ENCODE measurements at places on chromosomes 13 and 19. TPM values are rescaled to one million over a fixed set of nuclear protein-coding genes. Genes with fewer than 3 reads are reported as not detected.

GRCh38 chr19:56725829-56726424, 54.4 kb upstream of the ZNF835 start:
- DNase-seq: no peak

GRCh38 chr19:55667511-55667910, 7.5 kb upstream of the EPN1 start:
- no peak for DNase-seq

- DNase-seq: no peak
Observed at GRCh38 chr19:51702825-51703574, 9.9 kb downstream of the SPACA6 start.

GRCh38 chr13:109256866-109257760, 529.3 kb downstream of the IRS2 start:
- DNase-seq: no peak

GRCh38 chr13:97279913-97280312, 57.8 kb downstream of the MBNL2 start:
- DNase-seq: no peak

DNA sequence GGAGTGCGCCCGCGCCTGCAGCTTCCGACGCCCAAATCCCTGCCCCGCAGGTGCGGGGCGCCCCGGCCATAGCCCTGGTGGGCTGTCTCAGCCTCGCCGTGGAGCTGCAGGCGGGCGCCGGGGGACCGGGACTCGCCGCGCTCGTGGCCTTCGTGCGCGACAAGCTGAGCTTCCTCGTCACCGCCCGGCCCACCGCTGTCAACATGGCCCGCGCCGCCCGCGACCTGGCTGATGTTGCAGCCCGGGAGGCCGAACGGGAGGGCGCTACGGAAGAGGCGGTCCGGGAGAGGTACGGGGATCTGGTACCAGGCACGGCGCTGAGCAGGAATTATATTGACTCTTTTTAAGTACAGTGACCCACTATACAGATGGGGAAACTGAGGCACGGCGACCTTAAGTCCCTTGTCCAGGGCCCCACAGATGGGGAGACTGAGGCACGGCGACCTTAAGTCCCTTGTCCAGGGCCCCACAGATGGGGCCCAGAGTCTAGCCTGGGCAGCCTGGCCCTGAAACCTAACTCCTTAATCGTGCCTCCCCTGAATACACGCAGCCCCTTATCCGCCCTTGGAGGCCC, 586 bp downstream of the MRI1 start:
- peak; percentile 41 for DNase-seq

DNA sequence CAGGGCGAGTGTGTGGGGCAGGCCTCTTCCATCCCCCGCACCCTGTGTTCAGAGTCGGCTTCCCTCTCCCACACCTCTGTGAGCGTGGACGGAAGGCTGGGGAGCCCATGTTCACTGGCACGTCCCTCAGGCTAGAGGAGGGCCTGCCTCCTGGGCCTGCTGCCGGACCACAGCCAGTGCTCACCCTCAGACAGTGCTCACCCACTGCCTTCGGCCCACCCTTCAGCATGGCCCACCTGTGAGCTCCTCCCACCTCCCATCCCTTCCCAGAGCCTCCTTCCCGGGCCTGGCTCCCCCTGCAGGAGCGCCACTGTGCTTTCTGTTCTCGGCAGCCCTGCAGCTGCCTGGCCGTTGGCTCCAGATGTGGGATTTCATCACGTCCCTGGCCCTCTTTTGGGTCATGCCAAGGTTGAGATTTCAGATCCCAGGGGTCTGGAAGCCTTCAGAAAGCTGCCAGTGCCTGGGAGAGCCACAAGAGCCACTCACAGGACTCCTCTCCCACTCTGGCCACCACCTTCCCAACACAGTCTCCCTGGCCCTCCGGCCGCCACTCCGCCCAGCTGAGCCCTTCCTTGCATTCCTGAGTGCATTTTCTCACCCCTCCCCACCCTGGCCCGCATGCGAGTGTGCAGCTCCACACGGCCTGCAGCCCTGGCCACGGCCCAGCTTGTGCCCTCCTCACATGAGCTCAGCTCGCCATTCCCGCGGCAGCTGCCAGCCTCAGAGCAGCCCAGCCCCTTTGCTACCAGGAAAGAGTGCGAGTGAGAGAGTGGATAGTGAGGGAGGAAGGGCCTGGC, 25.3 kb downstream of the CAPN12 start:
- DNase-seq: peak; percentile 42

- DNase-seq: no peak
Observed at GRCh38 chr19:48668332-48668731, 4.5 kb downstream of the NTN5 start.

GRCh38 chr13:37657134-37657533, 58.6 kb upstream of the POSTN start:
- no peak for DNase-seq

DNA sequence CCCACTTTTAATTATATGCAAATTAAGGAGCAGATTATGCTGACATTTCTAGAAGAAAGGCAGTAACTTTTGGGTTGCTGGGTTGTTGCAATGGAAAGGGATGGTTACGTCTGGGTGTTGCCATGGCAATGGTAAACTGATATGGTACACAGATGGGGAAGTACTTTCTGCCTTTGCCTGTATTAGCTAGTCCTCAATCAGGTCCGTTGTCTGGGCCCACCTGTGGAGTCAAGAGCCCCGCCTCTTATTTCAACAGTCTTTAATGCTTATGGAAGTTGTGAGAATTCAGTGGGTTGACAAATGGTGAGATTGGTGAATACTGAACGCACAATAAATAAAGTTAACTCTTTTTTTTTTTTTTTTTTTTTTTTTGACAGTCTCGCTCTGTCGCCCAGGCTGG, 30.6 kb upstream of the DPP9 start:
- no peak for DNase-seq

- no peak for DNase-seq
Observed at GRCh38 chr19:6772866-6773322, 386 bp downstream of the VAV1 start.

Gene N4BP2L1
- total RNA-seq: 0.29 TPM

Gene FOXO1
- 0.73 TPM for total RNA-seq

Gene NLRP4
- not detected for total RNA-seq

Gene SERP2
- total RNA-seq: not detected

Gene BCKDHA
- total RNA-seq: 16.6 TPM

Gene AMER2
- total RNA-seq: not detected

Gene TFDP1
- total RNA-seq: 120 TPM
